Stimulated activated CD4-positive, alpha-beta T cell treated with anti-CD3 and anti-CD28 coated beads, Interleukin-15, amount 100 ng/mL, for 24 hours (primary cell): ENCODE measurements at places on chromosomes 16 and 17.

DNA sequence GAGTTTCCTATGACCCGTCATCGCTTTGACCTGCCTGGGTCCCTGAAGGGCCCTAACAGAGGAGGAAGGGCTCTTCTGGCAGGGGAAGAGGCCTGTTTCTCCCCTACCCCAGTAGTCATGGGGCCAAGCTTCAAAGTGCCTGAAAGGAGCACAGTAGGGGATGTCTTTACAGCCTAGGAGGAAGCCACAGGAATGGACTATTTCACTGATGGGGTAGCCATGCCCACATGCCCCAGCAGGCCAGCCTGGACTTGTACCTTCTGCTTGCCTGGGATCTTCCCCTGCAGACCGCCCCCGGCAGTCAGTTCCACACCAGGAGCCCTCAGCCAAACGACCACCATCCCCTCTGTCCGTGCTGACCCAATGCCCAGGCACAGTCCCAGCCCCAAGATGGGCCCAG lies 41.8 kb upstream of the PEMT start:
- DNase-seq: no peak

DNA sequence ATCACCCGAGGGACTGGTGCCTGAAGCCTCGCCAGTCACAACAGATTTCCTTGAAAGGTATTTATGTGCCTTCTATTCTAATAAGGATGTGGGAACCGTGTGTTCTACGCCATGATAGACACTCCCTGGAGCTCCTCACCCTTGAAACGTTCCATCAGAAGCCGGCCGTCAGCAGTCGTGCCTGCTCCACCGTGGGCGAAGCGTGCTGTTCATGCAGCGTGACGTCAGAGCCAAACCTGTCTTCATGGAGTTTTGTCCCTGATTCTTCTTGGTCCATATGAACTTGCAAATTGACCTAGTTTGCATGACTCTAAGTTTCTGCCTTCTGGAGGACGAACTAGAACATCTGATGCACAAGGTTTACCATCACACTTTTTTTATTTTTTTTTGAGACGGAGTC lies 4.5 kb upstream of the PPP1R27 start:
- DNase-seq: no peak

- no peak for DNase-seq
Observed at GRCh38 chr17:53538129-53538617, 284.6 kb upstream of the KIF2B start.

DNA sequence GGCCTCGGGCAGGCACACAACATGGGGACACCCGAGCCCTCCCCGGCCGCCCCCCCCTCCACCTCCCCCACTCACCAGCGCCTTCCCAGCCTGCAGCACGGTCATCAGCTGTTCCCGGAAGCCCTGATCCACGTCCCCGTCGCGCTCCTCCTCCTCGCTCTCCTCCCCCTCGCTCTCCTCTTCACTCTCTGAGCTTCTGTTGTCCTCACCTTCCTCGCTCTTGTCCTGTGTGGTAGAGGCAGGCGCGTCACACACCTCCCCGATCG lies 10.3 kb downstream of the MYBBP1A start:
- no peak for DNase-seq

GRCh38 chr17:8075081-8075480 lies 12.4 kb downstream of the ALOX12B start:
- DNase-seq: no peak

DNA sequence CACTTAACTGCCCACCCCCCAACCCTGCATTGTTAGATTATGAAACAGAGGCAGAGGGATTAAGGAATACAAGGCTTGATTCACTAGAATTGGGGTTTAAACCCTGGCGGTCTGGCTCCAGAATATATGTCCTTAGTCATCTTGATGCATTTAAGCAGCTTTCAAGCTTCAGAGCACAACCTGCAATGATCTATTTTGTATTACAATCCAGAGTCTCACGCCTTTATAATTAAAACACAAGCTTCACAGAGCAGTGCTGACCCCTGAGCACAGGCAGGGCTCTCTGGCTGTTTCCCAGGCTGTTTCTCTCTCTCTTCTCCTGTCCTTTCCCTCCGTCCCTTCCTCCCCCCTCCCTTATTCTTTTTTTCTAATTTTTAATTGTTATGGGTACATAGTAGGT lies 209.1 kb downstream of the SPECC1 start:
- no peak for DNase-seq

- no peak for DNase-seq
Observed at GRCh38 chr16:84836234-84836647, 16.5 kb downstream of the CRISPLD2 start.

DNA sequence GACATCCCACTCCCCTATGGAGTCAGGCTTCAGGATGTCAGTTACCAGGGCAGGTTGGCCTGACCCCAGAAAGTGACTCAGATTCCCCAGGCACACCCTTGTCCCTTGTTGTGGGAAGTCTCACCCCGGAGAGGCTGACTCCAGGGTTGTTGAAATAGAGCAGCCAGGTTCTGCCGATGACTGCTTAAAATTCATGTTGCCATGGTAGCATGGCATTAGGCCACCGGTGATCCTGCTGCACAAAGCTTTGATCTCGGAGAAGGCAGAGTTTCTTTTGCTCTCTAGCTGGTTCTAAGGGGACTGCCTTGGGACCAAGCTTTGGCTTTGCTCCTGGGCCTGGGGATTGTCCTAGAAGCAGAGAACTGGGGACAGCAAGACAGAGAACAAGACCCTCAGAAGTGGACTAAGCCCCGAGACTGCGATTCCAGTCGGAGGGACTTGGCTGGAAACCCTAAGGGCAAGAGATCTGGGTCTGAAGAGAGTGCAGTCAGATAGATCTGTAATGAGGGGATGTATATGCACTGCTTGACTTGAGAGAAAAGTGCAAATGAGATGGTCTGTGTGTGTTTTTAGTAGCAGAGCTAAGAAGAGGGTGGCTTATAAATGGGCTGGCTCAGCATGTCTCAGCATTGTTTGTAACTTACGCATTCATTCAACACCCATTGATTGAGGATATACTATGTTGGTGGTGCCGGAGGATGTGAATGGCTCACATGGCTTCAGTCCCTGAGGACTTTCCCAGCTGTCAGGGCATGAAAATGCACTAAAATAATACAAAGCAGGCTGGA lies 106.9 kb downstream of the RGS9 start:
- peak; percentile 50 for DNase-seq

GRCh38 chr17:15479703-15480102 lies 12.3 kb upstream of the CDRT4 start:
- no peak for DNase-seq

GRCh38 chr17:76265624-76266243 lies 586 bp downstream of the UBALD2 start:
- DNase-seq: peak; percentile 70

GRCh38 chr16:28098959-28099945 lies 35.7 kb upstream of the GSG1L start:
- DNase-seq: no peak

DNA sequence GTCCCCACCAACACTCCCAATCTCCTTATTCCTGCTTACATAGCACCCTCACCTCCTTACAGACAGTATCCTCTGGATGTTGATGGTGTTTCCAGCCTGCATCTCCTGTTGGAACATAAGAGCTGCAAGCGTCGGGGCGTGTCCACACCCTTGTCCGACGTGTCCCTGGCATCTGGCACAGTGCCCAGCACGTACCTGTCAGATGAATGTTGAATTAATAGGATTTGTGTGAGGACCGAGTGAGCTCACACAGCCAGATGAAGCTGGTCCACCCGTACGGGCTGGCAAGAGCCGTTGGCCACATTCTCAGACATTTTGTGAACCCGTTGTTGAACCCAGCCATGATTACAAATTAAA lies 12.2 kb upstream of the CBX4 start:
- no peak for DNase-seq

DNA sequence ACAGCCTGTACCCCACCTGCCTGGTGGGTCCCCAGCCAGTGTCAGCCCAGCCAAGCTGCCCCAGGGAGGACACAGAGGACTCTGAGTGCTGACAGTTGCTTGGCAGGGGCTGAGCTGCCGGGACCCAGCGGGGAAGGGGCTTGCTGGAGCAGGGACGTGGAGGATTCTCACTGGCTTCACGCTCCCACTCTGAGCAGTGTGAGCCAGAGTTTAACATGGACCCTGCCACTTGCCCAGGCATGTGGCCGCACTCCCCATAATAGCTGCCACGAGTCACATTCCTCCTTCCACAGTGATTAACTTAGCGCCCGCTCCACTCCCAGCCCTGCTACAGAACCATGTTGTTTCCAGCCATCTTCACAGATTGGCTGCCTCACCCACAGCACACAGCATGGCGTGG lies 31.2 kb downstream of the SREBF1 start:
- DNase-seq: no peak

DNA sequence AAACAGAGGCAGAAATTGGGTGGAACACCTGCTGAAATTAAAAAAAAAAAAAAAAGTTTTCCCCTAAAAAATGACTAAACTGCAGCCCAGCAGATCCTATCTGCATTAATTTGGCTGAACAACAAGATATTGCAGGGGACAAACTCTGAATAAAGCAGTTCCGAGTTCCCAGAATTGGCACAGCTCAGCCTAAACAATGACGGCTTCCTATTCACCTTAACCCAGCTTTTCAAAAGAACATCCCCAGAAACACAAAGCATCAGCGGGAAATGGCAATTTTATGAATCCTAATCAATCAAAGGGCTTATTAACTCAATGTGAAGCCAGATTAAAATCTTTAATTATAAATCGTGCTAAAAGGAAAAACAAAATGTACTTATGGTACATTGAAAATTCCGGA lies 497.8 kb upstream of the ZFHX3 start:
- no peak for DNase-seq

GRCh38 chr17:67244431-67245072 lies 444 bp downstream of the HELZ start:
- DNase-seq: peak; percentile 31

- DNase-seq: peak; percentile 39
Observed at GRCh38 chr17:6269478-6269877, 165.4 kb downstream of the AIPL1 start.

GRCh38 chr16:54135361-54136275 lies 151.0 kb downstream of the IRX3 start:
- no peak for DNase-seq

DNA sequence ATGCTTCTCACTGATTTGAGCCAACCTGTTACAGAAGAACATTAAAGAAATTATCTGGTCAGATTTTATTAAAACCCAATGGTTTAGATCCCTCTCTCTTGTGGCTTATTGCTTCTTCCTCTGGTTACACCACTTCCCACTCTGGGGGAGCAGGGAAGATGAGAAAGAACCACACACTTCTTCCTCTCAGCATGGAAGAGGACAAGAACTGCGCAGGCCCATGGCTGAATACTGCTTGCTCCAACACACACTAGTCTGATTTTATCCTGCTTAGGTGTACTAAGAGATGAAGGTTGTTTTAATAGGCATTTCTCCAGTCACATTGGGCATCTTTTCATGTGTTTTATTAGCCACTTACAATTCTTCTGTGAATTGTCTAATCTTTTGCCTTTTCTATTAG lies 27.6 kb downstream of the MAP3K3 start:
- no peak for DNase-seq
